ENCODE measurements at places on chromosomes 12 and 14.

DNA sequence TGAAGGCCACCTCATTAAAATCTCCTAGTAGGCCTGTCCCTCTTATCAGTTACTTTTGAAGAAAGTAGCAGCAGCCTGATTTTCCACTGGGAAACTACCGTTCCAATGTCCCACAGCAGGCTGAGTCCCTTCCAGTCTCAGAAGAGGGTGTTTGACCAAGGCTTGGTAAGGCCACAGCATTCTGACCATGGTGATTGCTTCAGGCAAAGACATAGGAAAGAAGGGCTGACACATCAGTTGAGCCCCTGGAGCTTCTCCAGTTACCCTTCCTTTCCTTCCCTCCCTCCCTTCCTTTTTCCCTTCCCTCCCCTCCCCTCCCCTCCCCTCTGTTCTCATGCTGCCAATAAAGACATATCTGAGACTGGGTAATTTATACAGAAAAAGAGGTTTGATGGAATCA lies 234.3 kb upstream of the NOS1 start:
- DNase-seq: no peak

- DNase-seq: no peak
Observed at GRCh38 chr12:7719946-7720730, 8.9 kb downstream of the DPPA3 start.

- DNase-seq: no peak
Observed at GRCh38 chr14:58915646-58916045, 272.8 kb upstream of the DAAM1 start.

GRCh38 chr12:64390275-64390851 lies at the start of gene C12orf56:
Gene C12orf56 (minus strand): TSS chr12:64390758. CDS start chr12:64390565, 193 bp downstream.
- peak; percentile 11 for DNase-seq

GRCh38 chr14:71248194-71248593 lies 340.9 kb downstream of the PCNX1 start:
- DNase-seq: no peak

DNA sequence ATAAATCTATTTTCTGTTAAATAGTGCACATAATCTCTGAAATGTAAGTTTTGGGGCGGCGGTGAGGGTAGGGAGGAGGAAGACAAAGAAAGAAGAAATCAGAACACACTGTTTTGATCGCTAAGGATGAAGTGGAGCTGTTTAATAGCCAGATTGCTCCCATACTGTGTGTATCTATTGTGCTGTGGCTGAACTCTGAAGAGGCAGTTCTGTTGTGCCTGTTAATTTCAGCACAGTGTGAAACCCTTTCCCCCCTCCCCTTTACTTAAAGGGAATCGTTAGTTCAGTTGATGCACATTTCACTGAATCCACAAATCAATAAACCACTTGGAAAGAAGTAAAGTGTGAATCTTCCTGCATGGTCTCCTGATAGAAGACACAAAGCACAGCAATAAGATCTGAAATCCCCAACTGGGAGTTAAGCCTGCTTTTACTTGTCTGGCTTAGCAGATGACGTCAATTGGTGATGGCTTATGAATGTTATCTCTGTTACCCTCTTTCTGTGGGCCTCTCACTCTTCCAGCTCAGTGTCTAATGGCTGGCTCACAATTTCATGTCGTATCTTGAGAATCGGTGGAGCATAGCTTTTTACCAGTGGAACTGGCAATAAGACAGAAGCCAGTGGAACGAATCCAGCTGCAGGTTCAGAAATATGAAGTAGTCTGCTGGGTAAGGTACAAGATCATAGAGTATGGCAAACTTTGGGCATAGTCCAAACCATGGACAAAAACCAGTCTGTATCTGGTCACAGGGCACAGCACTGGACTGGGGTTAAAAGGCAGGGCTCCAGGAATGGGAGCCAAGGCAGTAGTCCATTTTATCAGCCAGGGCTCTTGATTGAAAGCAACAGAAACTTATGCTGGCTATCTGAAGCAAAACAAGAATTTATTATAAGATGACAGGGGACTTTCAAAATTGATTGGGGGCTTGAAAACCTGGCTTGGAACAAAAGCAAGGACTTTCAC lies 413.5 kb upstream of the SEL1L start:
- no peak for DNase-seq

DNA sequence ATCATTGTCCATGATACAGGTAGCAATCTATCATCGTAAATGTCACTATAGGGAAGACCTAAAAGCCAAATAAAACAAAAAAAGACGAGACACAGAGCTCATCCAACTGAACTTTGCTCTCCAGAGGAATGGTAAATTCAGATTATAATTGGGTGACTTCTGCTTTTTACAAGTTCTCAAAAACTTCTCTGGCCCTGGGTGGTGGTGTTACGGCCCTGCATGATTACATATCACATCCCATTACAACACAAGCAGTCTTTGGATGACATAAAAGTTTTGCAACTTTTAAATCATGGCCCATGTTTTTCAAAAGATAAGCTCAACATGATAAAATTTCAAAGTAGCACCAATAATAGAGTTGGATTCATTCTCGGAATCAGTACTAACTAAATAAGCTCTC lies 299.6 kb downstream of the DIO2 start:
- no peak for DNase-seq

DNA sequence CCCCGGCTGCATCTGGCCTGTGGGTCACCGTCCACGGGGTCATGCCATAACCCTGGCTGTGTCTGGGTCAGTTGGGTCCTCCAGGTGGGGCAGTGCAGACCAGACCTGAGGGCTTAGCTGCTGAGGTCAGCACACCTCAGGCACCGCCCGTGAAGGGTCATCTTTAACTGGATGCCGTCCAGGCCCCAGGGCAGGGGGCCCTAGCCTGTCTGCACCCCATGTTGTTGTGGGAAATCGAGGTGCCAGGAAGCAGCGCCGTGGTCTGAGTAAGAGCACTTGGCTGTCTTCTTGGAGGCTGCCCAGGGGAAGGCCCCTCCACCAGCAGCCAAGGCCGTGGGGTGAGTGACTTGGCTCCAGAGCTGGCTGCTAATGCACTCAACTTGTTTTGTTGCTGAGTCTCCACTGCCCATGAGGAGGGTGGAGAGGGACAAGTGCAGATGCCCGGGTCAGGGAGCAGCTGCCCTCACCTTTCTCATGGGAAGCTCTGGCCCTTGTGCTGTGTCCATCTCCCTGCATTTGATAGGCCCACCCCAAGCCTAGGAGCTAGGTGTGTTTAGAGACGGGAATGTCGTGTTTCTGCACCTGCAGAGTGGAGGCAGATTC lies 317.2 kb downstream of the TMEM121 start:
- DNase-seq: peak; percentile 69

DNA sequence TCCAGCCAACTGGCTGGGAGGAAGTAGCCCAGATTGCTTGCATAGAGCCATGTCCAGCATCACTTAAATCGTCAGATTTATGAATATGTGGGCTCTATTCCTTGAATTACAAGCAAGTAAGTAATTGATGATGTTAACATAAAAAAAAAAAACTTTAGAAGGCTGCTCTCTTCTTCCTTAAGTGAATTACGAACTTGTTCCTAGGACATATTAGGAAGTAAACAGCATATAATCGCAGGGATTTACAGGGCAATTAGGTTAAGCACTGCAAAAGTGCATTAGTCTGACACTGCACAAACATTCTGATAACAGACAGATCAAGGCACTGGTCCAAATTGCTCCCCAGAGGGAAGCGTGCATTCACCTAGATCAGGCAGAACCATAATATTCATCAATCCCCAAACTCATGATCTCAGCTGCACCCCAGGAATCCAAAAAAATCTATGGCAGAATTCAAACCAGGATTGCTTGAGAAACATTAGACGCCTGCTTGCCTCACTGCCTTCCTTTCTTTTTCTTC lies 293.2 kb downstream of the TMEM132D start:
- no peak for DNase-seq

All from posterior cingulate gyrus (tissue), 11 donors.